ENCODE measurements at places on chromosomes 3 and 15. TPM values are rescaled to one million over a fixed set of nuclear protein-coding genes. Genes with fewer than 3 reads are reported as not detected.

GRCh38 chr3:153130312-153130977 is 31.6 kb upstream of the RAP2B start:
- DNase-seq: no peak

DNA sequence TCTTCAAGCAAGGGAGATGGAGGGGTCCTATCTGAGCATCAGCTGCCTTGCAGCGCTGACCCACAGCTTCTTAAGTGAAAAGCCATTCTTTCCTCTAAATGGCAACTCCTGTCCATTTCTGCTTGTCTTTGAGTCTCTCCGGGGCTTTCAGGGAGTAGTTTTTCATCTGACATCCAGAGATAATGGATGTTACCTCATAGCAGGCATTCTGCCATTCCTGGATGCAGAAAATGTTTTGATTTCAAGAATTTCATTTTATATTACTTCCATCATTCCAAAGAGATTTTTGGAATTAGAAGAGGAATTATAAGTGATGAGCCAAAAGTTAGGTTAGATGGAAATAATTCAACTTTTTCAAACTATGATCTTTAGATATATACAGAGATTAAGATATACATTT is 44.9 kb upstream of the GABRG3 start:
- no peak for DNase-seq

- DNase-seq: peak; percentile 82
Measured at GRCh38 chr3:182259579-182259978, 533.7 kb upstream of the ATP11B start.

DNA sequence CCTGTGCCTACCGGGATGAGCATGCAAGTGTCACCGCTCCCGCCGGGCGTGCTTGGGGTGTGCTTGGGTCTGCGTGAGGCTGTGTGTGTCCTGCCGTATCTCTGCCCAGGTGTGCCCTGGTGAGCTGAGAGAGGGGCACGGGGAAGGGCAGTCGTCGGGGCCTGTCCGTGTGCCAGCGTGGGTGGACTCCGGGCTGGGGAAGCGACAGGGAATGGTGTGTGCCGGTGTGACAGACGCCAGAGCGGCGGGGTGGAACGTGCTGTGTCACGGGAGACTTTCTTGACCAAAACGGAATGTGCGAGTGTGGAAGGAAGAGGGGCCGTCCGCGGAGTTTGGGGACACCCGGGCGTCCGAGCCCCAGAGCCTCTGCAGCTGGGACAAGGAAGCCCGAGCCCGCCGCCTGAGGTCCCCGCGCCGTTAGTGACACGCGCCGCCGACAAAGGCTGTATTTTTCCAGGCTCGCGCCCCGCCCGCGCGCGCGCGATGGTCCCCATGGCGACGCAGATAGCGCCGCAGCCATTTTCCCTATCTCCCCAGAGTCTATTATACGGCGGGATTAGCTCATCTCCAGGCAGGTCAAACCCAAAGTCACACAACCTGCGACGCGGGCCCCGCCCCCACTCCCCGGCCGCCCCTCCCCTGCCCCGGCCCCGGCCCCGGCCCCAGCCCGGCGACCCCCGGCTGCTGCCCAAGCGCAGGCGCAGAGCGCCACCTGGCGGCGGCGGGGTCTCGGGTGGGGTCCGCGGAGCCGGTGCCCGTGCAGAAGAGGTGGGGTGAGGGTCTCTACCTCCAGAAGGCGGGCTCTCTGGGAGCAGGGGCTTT is 4.5 kb upstream of the GATA2 start:
- DNase-seq: peak; percentile 46

The MAP1A gene
- total RNA-seq: 2.3 TPM

DNA sequence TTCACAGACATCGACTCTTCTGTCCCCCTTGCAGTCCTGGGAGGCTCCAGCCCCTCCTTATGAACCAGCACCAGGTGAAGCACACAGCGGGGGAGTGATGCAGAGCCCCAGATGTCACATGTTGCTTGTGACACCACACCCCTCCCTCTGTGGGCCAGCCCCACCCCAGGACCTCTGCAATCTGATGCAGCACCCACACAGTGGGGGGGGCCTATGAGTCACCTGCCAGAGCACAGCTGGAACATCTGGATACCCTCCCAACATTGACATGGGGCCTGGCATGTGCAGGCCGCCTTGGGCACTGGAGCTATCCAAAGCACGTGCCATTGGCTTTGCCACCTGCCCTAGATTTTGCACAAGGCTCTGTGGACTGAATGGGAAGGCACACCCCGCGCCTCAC is 70.5 kb downstream of the FEM1B start:
- peak; percentile 72 for DNase-seq

- DNase-seq: no peak
Measured at GRCh38 chr3:149506540-149506939, 32.0 kb downstream of the TM4SF4 start.

- DNase-seq: no peak
Measured at GRCh38 chr3:11618904-11619303, 24.8 kb downstream of the VGLL4 start.

Data from MG63 (cell line).